ENCODE measurements at places on chromosomes 1 and 21. TPM values are rescaled to one million over a fixed set of nuclear protein-coding genes. Genes with fewer than 3 reads are reported as not detected.

DNA sequence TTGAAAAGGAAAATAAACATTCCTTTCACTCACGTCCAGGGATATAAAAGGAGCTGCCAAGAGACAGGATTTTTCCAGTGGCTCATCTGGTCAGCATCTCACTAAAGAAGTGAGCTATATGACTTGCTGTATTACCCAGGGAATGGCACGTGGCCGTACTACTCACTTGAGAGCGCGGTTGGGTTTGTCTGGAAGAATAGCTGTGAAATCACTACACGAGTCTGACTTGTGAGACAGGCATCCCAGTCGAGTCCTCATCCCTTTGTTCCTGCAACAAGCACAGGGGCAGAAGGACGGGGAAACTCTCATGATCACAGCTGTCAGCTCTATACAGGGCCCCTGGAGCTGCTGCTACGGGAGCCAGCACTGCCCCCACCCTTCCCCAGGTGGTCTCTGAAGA lies 17.7 kb downstream of the RGS8 start:
- peak; percentile 30 for DNase-seq

DNA sequence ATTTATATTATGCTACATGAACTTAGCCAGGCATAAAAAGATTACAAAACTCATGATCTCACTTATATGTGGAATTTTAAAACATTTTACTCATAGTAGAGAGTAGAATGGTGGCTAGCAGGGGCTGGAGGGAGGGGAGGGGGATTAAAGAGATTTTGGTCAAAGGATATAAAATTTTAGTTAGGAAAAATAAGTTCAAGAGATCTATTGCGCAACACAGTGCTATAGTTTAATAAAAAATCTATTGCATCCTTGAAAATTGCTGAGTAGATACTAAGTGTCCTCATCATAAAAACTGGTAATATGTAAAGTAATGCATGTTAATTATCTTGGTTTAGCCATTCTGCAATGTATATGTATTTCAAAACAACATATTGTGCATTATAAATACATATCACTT lies 635.6 kb upstream of the NEGR1 start:
- DNase-seq = no peak

DNA sequence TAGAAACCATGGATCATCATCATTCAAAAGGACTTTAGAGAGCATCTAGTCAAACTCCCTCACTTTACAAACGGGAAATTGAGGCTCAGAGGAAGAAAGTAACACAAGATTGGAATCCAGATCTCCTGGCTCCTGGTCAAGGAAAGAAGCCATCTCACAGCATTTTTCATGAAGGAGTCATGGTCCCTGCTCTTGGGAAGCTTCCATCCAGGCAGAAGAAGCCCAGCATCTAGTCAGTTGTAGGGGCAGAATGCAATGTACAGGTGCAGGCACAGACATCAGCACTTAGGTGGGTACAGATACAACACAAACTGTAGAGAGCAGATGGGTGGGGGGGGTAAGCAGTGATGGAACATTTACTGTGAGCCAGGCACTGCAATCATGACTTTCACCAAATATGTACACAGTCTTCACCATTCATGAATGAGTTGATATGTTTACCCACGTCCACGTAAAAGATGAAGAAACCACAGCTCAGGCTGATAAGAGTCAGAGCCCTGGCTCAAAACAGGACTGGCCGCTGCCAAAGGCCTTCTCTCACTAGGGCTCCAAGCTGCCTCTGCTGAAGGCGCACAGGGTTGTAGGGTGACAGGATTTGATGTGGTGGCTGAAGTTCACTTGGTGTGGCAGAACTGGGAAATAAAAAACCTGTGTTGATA lies 44.0 kb downstream of the OPTC start:
- no peak for DNase-seq

DNA sequence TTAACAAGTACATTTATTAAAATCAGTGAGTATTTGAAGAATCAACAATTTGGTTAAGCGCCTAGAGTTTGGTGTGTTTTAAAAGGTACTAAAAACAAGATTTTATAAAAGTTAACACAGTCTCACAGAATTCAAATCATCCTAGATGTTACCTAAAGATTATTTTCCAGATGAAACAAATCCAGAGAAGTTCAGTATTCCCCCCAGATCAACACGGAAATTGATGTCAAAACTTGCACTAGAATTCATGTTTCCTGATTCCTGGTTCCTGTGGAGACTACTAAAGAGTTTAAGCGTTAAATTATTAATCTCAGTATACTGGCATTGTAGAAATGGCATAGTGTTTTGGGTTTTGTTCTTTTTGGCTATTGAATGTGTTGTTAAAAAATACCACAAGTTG lies 1.4 kb downstream of the PTBP2 start:
- DNase-seq = no peak

PEX19 gene
- total RNA-seq = 61.0 TPM

Data from SJSA1 (cell line).